EL (cell line): ENCODE measurements at places on chromosomes 16 and 17.

GRCh38 chr17:66791347-66791746, 43.6 kb upstream of the CACNG5 start:
- no peak for DNase-seq

DNA sequence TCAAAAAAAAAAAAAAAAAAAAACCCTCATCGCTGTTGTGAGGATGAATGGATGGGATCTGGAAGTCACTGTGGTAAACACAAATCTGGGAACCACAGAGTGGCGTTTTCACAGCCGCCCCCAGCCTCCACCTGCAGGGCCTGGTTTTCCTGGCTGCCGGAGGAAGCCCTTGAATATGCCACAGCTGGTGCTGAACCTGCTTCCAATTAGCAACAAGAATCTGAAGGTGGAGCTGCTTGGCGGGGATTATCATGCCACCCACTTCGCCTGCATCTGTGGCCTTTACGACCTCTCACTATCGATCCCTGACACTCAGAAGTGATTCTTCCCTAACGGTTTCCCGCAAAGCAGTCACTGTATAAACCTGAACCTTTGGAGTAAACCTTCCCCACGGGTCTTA, 16.1 kb downstream of the MRM3 start:
- no peak for DNase-seq

GRCh38 chr16:49602201-49602975, 228.8 kb downstream of the C16orf78 start:
- no peak for DNase-seq

DNA sequence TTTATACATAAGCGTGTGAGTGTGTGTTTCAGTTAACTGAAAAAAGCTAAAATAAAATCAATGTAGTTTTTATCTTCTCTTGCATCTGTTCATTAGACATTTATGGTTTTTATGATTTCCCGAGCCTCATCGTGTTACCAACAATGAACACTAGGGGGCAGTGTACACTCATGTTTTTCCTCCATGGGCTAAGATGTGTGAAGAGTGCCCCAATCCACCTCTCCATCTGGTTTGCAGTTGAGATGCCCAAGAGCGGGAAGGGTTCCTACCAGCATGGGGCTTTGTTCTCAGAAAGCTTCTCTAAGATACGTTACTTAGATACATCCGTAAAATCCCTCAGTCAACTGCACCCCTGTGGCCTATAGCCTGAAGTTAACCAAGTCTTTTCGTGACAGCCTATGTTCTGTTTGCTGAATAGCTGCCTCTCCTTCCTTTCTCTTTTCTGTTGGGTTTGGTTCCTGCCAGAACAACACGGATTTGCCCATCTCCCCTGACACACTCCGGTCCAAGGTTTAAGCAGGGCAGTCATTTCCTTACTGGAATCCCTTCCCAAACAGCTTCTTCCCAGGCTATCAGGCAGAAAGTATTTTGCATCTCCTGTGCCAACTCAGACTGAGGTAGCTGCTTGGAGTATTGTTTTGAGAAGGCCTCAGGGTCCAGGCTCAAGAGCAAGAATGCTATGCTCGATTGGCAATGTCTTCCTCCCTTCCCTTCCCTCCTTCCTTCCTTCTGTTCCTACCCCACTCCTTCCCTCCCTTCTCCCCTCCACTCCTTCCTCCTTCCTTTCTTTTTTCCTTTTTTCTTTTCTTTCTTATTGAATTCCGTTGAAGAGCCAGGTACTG, 12.9 kb upstream of the ELAC2 start:
- DNase-seq: peak; percentile 55

DNA sequence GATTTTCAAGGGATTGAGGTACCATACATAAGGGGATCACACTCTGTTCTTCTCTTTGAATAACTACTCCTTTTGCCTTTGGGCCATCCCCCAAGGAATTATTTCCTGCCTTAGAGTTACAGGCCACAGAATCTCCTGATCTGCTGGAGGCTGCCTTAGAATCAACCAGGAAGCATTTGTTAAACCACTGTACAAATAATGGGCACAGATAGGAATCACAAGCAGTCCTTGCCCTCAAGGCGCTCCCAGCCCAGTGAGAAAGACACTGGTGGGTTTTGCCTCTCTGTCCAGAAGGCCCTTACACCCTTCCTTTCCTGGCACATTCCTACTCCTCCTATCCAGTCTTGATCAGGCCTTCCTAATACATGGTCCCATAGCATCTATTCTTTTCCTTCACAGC, 45.9 kb downstream of the MRTFB start:
- DNase-seq: peak; percentile 8

GRCh38 chr16:11361701-11362451, 16.6 kb downstream of the RMI2 start:
- DNase-seq: peak; percentile 74

GRCh38 chr16:66036184-66036583, 330.3 kb upstream of the CDH5 start:
- peak; percentile 15 for DNase-seq

DNA sequence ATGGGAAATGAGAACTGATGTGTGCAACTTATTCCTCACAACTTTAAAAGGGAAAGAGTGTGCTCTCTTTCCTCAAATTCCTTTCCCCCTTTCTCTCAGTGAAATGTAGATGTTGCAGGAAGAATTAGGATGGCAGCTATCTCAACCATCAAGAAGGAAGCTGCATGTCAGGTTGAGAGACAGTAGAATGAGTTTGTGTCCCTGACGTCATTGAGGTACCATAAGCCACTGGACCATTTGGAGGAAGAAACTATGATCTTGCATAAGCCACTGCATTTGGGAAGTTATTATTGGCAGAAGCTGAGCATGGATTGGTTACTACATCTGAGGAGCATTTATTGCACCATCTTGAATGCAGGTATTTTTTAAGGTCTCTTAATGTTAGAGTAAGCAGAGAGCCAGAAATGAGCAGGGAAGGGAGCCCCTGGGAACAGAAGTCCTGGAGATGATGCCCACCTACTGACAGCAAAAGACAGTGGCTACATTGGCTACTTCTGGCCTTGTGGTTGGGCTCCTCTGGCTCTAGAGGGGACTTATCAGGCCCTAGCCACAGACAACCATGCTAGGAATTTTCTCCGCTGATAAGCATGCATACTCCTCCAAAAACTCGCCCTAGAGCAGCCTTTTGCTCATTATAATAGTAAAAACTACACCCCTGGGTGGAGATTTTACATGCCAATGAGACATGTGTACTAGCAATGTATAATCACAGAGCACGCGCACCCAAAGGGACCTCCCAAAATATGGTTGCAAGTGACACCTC, 249.0 kb upstream of the SALL1 start:
- DNase-seq: no peak

DNA sequence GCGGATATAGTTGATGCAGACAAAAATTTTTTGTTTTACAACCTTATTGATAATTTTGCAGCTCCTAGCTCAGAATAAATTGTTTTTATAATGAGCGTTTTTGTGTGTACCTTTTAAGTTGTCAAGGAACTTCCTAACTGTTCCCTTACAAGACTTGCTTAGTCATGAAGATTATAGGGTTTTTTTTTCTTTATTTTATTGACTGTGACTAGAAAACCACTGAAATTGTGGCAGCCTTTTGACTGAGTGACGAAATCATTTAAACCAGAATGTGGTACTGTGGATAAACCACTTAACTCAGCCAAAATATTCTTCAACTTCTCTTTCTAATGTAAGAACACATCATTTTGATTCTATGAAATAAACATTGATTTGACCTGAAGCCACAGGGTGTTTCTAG, 40.8 kb upstream of the VPS4A start:
- DNase-seq: no peak

DNA sequence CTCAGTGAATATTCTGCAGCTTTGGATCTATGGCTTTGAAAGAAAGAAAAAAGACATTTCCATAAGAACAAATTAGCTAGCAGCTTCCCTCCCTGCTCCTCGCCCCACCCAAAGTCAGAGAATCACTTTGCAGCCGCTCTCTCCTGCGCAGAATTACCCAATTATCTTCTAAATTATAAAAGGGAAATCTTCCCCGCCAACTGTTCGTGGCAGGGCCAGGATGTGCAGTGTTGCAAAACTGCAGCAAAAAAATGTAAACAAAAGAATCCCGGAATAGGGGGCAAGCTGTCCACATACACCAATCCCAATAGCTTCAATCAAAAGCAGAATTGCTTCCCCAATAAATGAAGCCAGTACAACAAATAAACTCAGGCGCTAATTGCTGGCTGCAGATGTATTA, 510.6 kb downstream of the RBFOX1 start:
- DNase-seq: no peak

DNA sequence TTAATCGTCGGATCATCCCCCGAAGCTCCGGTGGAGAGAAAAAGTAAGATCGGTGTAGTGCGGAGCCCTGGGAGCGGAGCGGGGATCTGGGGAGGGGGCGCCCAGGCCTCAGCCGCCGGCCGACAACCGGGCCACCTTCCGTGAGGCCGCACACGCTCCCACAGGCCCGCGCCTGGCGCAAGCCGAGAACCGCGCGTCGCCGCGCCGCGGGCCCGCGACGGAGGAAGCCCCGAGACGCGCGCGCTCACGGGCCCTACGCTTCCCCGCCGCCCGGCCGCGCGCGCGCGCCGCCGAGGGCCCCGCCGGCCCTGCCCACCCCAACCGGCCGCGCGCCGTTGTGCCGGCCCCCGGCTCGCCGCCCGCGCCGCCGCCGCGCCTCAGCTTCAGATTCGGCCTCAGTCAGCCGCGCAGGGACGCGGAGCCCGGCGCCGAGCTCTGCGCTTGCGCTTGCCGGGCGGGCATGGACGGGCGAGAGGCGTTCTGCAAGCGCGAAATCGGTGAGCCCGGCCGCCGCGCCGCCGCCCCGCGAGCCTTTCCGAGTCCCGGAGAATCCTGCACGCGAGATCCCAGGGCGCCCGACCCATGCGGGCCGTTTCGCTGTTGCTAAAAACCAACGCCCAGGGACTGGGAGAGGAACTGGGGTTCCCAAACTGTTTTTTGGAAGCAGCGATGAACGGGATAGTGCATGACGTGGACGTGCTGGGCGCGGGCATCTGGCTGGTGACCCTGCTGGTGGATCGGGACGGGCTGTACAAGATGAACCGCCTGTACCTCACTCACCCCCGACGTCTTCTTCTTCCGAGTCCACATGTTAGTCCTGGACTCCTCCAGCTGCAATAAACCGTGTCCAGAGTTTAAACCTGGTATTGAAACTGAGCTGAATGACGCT, 28.0 kb upstream of the LRRC37A start:
- peak; percentile 94 for DNase-seq

DNA sequence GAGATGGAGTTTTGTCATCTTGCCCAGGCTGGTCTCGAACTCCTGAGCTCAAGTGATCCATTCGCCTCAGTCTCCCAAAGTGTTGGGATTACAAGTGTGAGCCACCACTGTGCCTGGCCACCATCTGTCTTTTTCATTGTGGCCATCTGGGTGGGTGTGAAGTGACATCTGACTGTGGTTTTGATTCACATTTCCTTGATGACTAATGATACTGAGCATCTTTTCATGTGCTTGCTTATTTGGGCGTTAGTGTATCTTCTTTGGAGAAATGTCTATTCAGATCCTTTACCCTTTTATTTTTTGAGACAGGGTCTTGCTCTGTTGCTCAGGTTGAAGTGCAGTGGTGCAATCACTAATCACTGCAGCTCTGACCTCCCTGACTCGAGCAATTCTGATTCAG, 53.9 kb upstream of the ERN1 start:
- DNase-seq: peak; percentile 84

DNA sequence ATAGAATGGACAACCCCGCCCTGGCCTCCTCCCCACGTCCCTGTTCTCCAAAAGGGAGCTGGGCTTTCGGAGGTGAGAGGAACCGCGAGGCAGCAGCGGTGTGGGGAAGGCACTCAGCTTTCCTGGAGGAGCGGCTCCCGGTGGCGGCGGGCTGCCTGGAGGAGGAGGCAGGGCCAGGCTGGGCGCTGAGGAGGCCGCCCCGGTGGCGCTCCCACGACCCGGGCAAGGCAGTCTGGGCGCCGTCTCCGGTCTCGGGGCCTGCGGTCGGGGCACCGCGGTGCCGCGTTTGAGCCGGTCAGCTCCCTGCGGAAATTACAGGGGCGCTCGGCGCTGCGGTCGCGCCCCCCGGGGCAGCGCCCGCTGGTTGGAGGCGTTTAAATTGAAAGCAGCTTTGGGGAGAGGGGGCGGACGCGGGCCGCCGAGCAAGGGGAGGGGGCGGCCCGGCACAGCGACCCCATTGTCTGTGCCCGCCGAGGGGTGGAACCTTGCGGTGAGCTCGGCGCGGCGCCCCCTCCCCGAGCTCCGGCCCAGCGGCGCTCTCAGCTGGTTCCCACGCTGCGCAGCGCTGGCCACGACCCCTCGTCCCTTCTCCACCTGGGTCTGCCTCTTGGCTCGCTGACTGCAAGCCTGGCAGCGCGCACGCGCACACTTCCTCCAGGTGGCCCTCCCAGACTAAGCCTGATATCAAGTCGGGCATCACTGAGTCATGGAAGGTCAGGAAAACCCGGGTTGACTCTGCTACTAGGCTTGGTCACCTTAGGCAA, 58.7 kb upstream of the DLX4 start:
- DNase-seq: peak; percentile 38

- DNase-seq: no peak
Observed at GRCh38 chr16:2745116-2745890, 7.1 kb upstream of the SRRM2 start.

DNA sequence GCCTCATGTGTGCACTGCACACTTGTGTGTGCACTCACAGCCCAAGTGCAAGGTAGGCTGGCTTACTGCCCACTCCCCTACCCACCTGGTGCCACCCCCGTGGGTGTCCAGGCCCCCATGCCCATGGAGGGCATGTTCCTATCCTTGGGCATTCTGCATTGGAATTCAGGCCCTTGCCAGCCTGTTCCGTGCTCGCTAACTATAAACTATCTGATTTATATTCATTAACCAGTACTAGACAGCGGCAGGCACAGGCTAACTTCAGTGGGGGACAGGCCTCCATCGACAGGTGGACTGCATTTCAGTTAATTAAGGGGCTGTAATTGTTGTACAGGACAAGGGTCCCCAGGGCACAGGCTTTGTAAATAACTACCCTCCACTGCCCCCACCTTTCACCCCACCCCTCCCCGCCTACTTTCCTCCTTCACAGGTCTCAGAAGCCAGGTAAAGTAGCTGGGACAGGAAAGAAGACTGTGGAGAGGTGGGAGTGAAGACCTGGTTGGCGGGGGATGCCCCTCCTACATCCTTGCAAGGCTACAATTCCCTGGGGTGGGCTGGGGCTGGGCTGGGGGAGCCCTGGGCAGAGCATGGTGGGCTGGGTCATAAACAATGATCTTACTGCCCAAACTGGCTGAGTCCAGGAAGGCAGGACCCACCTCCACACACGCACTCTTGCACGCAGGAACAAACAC, 119.0 kb upstream of the LHX1 start:
- DNase-seq: no peak

DNA sequence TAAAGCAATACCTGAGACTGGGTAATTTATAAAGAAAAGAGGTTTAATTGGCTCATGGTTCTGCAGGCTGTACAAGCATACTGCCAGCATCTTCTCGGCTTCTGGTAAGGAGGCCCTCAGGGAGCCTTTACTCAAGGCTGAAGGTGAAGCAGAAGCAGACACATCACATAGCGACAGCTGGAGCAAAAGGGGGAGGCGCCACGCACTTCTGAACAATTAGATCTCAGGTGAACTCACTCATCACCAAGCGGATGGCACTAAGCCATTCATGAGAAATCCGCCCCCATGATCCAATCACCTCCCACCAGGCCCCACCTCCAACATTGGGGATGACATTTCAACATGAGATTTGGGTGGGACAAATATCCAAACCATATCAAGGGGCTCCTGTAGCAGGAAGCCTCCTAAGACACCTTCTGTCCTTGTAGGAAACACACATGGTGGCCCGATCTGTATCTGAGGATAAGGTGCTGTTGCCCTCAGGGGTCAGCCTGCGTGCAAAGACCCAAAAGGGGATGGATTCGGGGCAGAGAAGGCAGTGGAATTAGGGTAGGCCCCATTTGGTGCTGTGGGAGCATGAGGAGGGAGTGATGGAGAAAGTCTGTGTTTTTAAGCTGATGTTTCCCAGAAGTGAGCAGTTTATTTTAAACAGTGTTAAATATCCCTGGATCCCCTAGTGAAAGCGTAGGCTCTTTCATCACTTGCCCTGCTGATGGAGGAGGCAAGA, 23.0 kb downstream of the IL21R start:
- no peak for DNase-seq
